CD4-positive, alpha-beta T cell treated with Interleukin-21 for 1 hour (primary cell): ENCODE measurements at places on chromosomes 1 and 21.
A peak's percentile ranks its signal among the peaks of the same experiment; 100 is the strongest.

GRCh38 chr1:65717815-65718454 lies 74.8 kb upstream of the PDE4B start:
- DNase-seq, result no peak

GRCh38 chr1:26717017-26717491 lies 21.2 kb downstream of the ARID1A start:
- no peak for DNase-seq

- no peak for DNase-seq
Observed at GRCh38 chr1:239274242-239274830, 112.0 kb upstream of the CHRM3 start.

- no peak for DNase-seq
Observed at GRCh38 chr1:196584696-196585095, 23.5 kb downstream of the KCNT2 start.

GRCh38 chr1:7783178-7783711 lies 846 bp upstream of the PER3 start:
- no peak for DNase-seq

GRCh38 chr21:42307106-42307505 lies 8.1 kb downstream of the TFF3 start:
- no peak for DNase-seq

DNA sequence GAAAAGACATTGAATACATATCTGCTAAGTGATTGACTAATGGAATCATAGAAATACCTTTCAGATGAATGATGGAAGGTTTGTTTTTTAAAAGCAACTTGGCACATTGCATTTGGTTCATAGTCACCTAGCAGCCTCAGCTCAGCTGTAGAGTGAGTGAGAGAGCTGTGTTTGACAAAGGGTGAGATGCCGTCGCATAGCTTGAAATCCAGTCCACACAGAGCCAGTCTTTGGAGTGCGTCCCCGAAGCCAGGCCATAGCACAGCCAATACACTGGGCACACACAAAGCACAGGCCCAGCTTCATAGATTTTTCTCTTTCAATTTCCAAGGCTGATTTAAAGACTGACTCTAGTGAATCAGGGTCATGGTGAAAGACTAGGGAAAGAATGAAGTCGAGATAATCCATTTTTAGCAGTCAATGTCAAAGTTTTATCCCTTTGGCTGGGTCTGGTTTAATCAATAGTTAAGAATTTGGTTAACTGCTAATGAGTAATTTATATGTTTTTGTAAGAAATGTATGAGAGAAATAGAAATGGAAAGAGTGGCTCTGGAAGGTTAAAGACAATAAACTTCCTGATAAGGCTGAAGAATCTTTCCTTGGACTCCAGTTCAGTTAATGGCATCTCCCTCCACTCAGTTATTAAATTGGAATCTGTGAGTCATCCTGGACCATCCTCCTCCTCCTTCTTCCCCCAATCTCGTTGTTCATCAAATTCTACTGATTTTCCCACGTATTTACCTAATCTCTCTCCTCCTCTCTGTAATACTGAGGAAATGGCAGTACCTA lies 101.2 kb upstream of the IRF2BP2 start:
- no peak for DNase-seq

DNA sequence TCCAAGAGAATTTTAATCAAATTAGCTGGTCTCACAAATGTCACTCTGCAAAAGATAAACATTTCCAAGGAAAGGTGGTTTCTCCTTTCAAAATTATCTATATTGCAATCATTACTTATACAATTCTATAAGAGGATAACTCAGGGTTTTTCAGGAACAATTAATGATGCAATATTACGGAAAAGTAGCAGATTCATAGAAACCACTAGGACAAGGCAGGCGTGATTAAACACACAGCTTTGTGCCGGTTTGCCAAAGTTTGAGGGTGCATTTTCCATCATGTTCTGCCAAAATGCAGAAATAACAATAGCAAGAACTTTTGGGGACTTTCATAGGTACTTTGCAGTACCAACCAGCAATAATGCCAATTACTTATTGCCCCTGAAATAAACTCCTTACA lies 605 bp downstream of the TNFRSF9 start:
- DNase-seq, result no peak

DNA sequence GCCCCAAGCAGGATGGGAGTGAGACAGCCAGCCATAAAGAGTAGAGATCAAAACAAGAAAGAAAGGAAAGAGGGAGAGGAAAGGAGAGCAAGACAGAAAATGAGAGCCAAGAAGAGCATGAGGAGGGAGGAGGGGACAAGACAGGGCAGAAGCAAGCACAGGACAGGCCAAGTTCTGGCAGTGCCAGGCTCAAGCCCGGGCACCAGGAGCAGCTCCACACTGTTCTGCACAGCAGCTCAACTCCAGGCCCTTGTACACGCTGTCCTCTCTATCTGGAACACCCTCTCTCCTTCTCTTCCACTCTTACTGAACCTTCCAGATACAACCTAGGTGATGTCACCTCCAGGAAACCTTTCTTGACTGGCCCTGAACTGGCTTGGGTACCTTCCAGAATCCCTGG lies 11.7 kb downstream of the IFFO2 start:
- no peak for DNase-seq

- DNase-seq, result no peak
Observed at GRCh38 chr1:35287807-35288640, 19.5 kb downstream of the ZMYM4 start.

GRCh38 chr1:229098903-229099578 lies 171.9 kb upstream of the RAB4A start:
- no peak for DNase-seq

DNA sequence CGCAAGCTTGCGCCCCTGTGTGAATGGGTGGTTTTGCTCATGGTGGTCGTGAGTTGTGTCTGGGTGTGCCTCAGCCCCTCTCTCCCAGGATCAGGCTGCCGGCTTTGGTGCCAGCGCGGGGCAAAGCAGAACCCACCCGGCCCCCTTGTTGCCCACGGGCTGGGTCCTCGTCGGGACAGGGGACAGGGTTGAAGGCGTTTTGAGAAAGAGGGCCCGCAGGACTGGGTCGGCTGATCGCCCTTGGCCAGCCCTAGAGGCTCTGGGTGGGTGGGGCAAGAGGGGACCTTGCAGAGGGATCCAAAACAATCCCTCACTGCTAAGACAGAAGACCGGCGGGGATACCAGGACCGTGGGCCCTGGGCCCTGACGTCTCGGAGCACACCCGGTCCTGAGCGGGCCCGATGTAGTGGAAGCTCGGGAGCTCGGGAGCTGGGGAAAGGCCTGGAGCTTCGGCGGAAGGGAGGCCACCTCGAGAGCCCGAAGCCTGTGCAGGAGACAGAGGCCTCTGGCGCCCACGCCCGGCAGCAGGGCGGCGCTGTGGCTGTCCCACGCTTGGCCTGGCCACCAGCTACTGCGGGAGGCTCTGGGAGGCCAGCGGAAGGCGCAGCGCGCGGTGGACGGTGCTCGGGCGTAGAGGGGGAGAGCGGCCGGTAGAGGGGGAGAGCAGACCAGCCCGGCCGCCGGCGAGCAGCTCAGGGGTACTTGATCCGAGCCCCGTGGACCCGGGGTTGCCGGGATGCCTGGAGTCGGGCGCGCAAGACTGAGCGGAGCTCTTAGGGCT lies 2.8 kb upstream of the ZNF678 start:
- DNase-seq, result no peak

GRCh38 chr1:226004396-226004795 lies 5.3 kb upstream of the SDE2 start:
- DNase-seq, result no peak

- no peak for DNase-seq
Observed at GRCh38 chr1:179166663-179167417, 62.6 kb downstream of the ABL2 start.

GRCh38 chr1:221907166-221907932 lies 165.5 kb upstream of the DUSP10 start:
- DNase-seq, result no peak

DNA sequence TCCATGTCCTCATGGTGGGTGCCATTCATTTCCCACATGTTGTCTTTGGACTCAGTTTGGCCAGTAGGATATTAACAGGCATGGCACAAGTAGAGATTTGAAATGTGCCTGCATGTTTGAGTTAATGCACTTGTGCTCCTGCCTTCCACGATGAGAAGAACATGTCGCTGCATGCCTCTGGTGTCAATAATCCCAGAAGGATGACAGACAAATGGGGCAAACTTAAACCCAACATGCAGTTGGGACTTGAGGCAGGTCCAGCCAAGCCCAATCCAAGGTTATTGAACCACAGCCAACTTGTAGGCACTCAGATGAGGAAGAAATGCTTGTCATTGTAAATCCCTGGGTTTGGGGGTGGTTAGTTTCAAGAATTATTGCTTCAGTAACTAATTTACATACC lies 174.6 kb downstream of the TRIM33 start:
- DNase-seq, result no peak

GRCh38 chr21:28883931-28884330 lies 108.7 kb downstream of the LTN1 start:
- DNase-seq, result no peak

- no peak for DNase-seq
Observed at GRCh38 chr1:1357871-1358432, 403 bp downstream of the MXRA8 start.

DNA sequence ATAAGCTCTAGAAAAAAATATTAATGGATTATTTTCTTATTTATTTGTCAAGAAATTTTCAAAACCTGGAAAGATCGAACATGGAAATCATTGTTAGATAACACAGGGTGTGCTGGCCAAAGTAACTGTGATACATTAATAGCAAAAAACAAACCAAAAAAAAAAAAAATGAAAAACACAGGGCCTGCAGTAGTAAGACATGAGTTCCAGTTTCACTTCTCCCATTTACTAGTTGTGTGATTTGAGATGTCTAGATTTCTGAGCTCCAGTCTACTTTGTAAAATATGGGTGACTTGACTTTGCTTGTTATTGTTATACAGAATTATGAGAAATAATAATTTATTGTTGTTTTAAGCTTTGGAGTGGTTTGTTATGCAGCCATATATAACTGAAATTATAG lies 13.6 kb downstream of the FAM177B start:
- no peak for DNase-seq

- no peak for DNase-seq
Observed at GRCh38 chr1:17347769-17348592, 24.0 kb upstream of the PADI6 start.

- no peak for DNase-seq
Observed at GRCh38 chr1:109454497-109455133, 11.7 kb upstream of the SYPL2 start.

GRCh38 chr1:61083013-61083806 lies 849 bp downstream of the NFIA start:
- DNase-seq, result no peak

DNA sequence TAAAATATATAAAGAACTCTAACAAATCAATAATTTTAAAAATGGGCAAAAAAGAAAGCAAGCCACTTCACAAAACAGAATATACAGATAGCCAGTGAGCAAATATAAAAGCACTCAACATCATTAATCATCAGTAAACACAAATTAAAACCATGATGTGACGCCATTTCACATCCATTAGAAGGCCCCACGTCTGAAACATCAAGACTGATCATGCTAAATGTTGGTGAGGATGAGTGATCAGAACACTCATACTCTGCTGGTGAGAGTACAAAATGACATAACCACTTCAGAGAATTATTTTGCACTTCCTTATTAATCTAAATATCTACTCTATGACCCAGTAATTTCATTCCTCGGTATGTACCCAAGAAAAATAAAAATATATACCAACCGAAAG lies 512.2 kb upstream of the NR5A2 start:
- DNase-seq, result no peak

DNA sequence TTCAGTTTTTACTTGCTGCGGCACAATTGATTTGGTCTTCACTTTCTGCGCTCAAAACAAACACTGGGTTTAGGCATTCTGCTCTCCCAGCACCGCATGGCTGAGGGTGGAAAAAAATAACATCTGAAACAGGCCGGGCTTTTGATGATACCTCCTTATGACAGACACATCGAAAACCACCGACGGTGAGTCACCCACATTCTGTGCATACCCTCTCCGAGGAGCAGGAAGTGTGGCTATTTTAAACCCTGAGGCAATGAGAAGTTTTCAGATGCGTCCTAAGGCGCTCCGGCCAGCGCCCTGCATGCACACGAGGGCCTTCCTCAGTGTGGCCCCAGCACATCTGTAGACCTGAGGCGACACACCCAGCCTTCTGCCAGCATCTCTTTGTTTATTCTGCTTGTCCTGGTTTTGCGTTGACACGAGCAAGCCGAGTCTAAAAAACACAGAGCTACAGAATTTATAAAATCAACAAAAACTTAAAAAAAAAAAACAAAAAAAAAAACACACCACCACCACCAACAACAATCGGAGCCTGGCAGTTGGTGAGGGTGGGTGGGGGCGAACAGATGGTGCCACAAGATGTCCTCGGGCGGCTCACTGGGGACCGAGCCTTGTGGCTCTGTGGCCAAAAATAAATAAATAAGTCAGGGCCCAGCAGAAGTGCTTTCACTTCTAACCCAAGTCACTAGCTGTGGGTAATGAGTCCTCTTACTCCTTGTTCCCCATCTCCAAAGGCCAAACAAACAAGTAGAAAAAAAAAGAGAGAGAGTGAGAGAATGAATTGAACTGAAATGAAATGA lies 162.6 kb upstream of the IRF2BP2 start:
- peak; percentile 86 for DNase-seq

- no peak for DNase-seq
Observed at GRCh38 chr1:180911640-180912191, 981 bp upstream of the KIAA1614 start.

DNA sequence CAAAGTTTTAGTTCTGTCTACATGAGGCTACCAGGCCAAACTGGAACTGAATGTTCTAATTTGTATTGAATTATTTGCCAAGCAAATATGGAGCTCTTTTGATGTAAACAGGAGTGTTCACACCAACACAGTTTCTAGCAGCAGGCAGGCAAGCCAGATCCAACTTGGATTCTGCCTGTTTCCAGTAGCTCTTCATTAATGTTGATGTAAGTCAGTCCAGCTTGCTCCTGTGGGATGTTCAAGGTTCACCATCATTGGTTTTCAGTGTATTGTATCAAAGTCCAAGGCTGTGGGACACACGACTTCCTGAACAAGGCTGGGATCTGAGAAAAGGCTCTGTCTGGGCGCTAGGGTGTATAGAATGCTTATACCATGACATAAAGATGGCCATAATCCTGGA lies 68.1 kb downstream of the PAPPA2 start:
- DNase-seq, result no peak

DNA sequence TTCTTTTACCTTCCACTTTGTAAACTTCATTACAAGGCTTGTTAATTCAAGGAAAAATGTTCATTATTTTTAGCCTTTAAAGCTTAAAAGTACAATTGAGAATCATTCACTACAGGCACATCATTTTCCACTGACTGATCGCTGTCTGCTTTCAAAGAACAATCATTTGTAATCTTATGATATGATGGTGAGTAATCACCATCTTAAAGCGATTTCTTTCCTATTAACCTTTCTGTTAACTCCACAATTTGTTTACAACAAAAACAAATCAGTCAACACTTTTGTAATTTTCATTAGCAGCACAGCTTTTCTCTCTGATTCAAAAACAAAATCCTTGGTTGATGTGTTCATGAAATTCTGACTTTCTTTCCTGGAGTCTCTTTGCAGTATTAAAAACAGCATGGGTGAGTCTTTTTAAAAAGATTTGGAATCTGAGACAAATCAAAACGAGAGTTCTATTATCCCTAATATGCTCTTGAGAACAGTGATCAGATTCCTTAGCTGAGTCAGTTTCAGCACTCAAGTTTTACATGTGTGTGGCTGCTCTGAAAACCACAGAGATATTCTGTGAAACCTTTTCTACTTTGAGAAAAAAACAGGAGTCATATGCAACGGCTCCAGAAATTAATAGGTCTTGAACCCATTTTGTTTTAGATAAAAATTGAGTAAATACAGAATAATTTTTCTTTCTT lies 145.8 kb upstream of the TMPRSS15 start:
- DNase-seq, result no peak
